ENCODE measurements at places on chromosomes 7 and 10. TPM values are rescaled to one million over a fixed set of nuclear protein-coding genes. Genes with fewer than 3 reads are reported as not detected.

The CARD11 gene
- total RNA-seq: 1.4 TPM

DNA sequence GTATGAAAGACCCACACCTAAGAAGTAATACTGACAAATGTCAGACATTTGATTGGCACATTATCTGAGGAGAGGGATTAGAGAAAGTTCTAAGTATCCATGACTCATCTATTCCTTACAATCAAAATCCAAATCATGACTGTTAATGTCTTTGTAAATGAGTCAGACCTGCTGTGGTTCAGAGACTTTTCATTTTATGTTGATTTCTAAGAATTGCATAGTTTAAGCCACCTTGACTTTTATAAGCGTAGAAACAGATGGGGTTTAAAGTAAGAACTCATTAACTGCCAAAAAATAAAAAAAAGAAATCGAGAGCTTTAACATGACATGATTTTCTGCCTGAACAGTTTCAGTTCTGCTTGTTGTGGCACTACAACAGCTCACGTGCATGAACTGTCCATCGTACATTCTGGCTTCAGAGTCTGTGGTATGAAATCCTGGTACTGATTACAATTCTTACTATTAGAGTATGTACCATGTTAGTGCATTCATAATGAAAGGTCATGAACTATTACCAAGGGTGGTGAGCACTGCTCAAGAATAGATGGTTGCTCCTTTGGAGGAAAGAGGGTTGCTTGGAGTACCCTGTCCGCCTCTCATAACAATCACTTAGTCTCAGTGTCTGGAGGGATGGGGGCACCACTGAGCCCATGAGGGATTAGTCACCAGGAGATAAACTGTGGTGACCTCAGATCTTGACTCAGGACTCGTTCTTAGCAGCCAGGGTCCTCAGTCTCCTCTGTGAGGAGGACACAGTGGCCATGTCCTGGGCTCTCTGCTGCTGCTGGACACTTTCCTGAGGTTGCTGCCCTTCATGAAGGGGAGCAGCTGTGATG is 42.2 kb downstream of the ACSM6 start:
- DNase-seq: no peak

DNA sequence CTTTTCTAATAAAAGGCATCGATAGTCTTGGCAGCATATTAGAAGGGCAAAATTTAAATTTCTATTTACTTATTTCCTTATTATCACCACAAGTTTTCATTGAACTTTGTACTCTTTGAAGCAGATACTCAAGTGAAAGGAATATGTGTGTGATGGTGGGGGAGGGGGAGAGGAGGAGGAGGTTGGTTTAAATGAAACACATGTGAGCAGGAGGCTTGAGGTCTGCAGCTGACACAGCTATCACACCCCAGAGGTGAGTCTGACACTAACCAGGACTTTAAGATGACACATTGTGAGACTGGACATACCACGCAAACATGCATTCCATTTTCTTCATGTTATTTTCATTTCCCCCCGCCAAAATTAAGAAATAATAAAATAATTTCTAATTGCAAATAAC is 63.3 kb downstream of the CTTNBP2 start:
- no peak for DNase-seq

GRCh38 chr7:135380351-135380750 is 129.6 kb downstream of the CNOT4 start:
- peak; percentile 35 for DNase-seq

- no peak for DNase-seq
Observed at GRCh38 chr10:90968328-90969081, 47.6 kb upstream of the ANKRD1 start.

DNA sequence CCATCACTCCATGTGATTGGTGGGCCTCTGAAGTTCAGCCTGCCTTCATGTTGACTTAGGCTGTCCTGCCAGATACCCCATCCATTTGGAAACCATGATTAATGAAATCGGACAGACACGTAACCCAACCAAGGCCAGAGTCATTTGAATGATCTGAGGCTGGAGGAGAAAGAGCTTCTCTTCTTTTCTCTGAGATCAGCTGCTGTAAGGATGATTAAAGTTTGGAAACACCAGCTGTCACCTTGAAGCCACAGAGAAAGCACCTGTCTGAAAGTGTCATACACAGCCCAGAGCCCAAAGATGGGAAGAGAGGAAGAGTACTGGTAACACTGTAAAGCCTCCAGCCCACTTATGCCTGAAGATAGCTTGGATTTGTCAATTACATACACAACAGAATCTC is 22.9 kb downstream of the NEBL start:
- DNase-seq: peak; percentile 15

- DNase-seq: no peak
Observed at GRCh38 chr10:5961405-5962100, 15.8 kb downstream of the IL15RA start.

GRCh38 chr10:15427843-15428414 is 56.8 kb upstream of the FAM171A1 start:
- DNase-seq: peak; percentile 80

DNA sequence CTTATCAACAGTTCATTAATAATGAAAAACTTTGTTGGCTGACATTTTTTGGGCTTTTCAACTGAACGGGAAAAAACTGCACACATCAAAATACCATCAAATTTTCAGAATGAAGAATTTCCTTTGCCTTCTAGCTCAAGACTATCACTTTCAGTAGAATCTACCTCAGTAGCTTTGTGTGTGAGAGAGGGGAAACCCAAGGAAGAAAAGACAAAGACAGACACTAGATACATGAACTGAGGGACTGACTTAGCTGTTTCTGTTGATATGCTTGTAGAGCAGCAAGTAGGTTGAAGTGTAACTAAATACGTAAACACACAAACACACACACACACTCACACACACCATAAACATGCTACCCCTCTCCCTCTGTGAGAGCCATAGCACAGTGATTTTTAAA is 257.1 kb downstream of the CDK14 start:
- DNase-seq: no peak

DNA sequence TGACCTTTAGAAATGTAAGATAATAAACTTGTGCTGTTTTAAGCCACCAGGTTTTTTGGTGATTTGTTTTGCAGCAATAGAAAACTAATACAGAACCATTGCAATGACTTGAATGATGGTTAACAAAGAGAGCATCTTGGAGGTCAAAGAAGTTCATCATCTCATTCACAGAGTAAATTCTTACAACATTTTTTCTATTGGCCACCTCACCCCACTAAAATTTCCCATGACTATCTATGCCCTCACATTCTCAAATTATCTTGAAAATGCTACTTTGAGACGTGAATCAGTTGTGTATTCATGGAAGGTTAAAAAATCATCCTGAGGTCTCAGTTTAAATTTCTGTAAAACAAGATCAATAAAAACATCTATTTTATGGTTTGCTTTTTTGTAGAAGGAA is 754.2 kb downstream of the SORCS1 start:
- DNase-seq: no peak

- no peak for DNase-seq
Observed at GRCh38 chr7:103134836-103135554, 13.9 kb downstream of the NAPEPLD start.

GRCh38 chr7:113200281-113200680 is 81.9 kb upstream of the SMIM30 start:
- no peak for DNase-seq

Measured in tongue (tissue), 3 donors.